Stomach (tissue), 19 donors: ENCODE measurements at places on chromosomes 1 and 21.
A peak's percentile ranks its signal among the peaks of the same experiment; 100 is the strongest.

DNA sequence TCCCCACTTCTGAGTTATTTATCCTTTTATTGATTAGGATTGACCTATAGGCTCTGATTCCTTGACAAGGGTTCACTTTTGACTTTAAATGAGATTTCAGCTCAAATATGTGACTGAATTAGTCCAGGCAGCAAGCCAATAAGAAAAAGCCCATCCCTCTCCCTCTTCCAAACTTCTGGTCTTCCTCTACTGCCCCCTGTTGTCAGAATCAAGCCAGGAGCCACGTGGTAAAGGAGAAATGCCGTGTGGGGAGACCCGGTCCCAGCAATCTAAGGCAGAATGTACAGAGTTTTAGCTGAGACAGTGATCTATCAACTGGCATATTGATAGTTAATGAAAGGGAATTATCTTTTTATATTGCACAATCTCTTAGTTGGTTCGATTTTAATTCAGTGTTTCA is 5.2 kb downstream of the ADAMTS5 start:
- peak overlapping the region; percentile 29 for H3K4me3 ChIP-seq
- no peaks in the 10 kb centered on the region for H3K4me1 ChIP-seq
- H3K36me3 ChIP-seq = no peaks in the 10 kb centered on the region
- peaks cover 27% of the 10 kb centered on the region for H3K27me3 ChIP-seq
- no peak overlapping the region for H3K27ac ChIP-seq

DNA sequence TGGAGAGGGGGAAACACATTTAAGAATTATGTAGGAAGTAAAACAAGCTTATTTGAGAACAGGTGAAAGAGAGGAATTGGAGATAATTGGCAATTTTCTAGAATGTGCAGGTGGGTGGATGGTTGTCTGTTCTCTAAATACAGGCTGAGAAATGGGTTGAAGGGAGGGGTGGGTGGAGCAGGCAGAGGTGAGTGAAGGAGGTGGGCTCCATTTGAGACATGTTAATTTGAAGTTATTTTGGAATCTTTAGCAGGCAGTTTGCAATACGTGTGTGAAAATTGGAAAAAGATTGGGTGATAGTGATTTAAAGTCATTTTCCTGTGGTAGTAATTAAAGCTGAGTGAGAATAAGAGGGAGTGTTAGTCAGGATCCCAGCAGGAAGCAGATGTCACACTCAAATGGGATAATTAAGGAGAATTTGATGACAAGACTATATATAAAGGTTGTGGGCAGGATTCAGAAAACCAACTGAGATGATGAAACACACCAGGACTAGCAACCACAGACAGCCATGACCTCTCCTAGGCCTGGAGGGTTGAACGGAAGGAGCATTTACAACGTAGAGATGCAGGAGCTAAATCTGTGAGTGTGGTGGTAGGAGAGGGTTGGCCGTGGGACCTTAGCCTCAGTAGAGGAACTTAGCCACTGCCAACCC is 40.6 kb downstream of the CHRM3 start:
- H3K27me3 ChIP-seq = no peaks in the 10 kb centered on the region
- no peak overlapping the region for H3K4me3 ChIP-seq
- H3K36me3 ChIP-seq = no peaks in the 10 kb centered on the region
- no peak overlapping the region for H3K27ac ChIP-seq
- DNase-seq = no peak
- no peaks in the 10 kb centered on the region for H3K4me1 ChIP-seq

DNA sequence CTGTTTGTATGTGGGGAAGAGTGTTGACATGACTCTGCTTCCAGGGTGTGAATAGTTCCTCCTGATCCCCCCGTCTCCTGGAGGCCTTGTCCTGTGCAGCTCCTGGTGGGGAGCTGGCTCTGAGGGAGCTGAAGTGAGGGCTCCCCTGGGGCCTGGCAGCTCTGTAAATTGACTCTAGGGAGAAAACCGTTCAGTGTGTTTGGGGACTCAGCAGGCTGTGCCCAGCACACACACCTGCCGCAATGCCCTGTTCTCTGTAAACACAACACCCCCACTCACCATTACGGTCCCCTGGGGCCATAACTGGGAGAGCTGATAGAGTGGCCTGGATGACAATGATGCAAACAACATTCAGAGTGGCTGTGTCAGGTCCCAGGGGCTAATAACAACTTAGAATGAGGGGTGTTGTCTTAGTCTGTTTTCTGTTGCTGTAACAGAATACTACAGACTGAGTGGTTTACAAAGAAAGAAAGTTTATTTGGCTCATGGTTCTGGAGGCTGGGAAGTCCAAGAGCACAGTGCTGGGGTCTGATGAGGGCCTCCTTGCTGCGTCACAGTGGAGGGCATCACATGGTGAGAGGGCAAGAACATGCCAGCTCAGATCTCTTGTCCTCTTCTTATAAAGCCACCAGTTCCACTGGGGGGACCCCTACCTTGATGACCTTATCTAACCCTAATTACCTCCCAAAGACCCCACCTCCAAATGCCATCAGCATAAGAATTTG is 15.3 kb downstream of the ADORA1 start:
- no peaks in the 10 kb centered on the region for H3K36me3 ChIP-seq

DNA sequence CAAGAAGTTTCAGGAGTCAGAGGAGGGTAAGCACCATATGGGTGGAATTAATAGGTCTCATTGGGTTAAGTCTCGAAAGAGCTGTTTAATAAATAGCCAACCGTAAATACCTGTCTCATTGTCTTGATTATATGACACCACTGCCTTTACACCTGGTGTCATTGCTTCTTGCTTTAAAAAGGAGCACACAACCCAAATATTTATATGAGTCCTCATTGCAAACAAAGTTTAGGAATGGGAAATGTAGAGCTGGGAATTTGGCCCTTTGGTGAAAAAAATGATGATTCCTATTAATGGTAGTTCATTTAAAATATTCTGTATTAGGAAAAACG is 2.1 kb downstream of the BACH1 start:
- H3K27me3 ChIP-seq = no peaks in the 10 kb centered on the region
- peaks cover 69% of the 10 kb centered on the region for H3K4me1 ChIP-seq
- no peaks in the 10 kb centered on the region for H3K36me3 ChIP-seq

- H3K4me1 ChIP-seq = no peaks in the 10 kb centered on the region
- H3K36me3 ChIP-seq = peaks cover 98% of the 10 kb centered on the region
- no peak overlapping the region for H3K4me3 ChIP-seq
Observed at GRCh38 chr1:39328095-39328494, 123.6 kb downstream of the MACF1 start.

DNA sequence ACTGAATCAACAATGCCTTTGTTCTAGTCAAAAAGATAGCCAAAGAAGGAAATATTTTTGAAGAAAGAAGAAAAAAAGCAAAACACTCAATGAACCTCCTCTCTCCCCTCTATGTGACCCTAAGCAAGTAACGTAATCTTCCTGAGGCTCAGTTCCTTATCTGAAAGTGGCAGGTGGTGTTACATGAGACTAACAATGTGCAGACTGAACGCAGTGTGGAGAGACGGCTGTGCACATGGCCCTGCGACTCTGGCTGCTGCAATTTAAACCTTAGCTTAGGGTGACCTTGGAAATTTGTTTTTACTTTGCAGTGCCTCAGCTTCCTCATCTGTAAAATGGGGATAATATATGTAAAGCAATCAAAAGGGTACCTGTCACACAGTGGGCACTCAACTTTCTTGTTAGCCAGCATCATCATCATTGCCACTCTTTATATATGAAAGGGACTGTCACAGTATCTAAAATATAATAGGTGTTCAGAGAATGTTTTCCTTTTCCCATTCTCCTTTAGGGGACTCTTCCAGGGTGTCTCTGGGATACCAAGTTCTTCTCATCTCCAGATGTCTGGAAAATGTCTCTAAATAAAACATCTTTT is 100.1 kb upstream of the JUN start:
- H3K36me3 ChIP-seq = no peaks in the 10 kb centered on the region
- DNase-seq = peak; percentile 74
- H3K27ac ChIP-seq = peak overlapping the region; percentile 88
- peaks cover 59% of the 10 kb centered on the region for H3K4me1 ChIP-seq

GRCh38 chr1:33727310-33727709 is 136.6 kb upstream of the HMGB4 start:
- DNase-seq = no peak
- no peak overlapping the region for H3K27ac ChIP-seq
- H3K4me1 ChIP-seq = no peaks in the 10 kb centered on the region
- H3K36me3 ChIP-seq = no peaks in the 10 kb centered on the region
- H3K27me3 ChIP-seq = no peaks in the 10 kb centered on the region
- H3K4me3 ChIP-seq = no peak overlapping the region

DNA sequence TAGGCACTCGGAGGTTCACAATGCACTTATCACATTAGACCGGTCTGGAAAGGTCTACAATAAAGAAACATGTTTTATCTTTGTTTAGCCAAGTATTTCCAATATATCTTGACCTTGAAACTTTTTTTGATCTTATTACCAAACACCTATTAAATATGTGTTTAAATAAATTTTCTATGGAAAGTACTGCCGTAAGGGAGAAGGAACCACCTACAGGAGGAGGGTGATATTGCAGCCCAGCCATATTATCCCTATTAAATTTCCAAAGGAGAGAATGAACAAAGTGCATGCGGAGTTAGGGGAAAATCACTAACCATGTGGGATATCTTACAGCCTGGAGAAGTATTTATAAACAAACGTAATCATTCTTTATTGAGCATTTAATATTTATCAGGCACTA is 14.5 kb downstream of the BRINP2 start:
- H3K4me1 ChIP-seq = peaks cover 11% of the 10 kb centered on the region
- no peaks in the 10 kb centered on the region for H3K27me3 ChIP-seq
- no peaks in the 10 kb centered on the region for H3K36me3 ChIP-seq
- H3K27ac ChIP-seq = no peak overlapping the region
- H3K4me3 ChIP-seq = no peak overlapping the region

DNA sequence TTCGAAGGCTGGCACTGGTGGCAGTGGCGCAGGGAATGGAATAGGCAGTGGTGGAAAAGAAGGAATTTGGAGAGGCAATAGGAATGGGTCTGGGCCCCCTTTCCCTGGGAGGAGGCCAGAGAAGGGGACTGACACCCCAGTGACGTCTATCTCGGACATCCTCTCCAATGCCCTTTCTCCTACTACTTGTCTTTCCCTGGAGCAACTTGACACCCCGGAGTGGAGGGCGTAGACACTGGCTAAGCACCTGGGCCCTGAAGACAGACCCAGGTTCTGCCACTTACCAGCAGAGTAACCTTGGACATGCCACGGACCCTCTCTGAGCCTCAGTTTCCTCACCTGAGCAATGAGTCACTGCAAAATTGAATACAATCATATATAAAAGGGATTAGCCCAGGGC is 86.8 kb downstream of the CAMK2N1 start:
- H3K4me1 ChIP-seq = no peaks in the 10 kb centered on the region
- no peak for DNase-seq
- H3K27ac ChIP-seq = no peak overlapping the region
- no peaks in the 10 kb centered on the region for H3K36me3 ChIP-seq
- H3K27me3 ChIP-seq = peaks cover 24% of the 10 kb centered on the region

- no peaks in the 10 kb centered on the region for H3K27me3 ChIP-seq
- no peaks in the 10 kb centered on the region for H3K36me3 ChIP-seq
- H3K27ac ChIP-seq = no peak overlapping the region
Observed at GRCh38 chr1:71339238-71339637, 258.4 kb upstream of the ZRANB2 start.

- no peak for DNase-seq
- peaks cover 71% of the 10 kb centered on the region for H3K4me1 ChIP-seq
- no peaks in the 10 kb centered on the region for H3K27me3 ChIP-seq
- no peak overlapping the region for H3K4me3 ChIP-seq
- no peaks in the 10 kb centered on the region for H3K36me3 ChIP-seq
Observed at GRCh38 chr1:167645625-167646414, 15.8 kb downstream of the RCSD1 start.

DNA sequence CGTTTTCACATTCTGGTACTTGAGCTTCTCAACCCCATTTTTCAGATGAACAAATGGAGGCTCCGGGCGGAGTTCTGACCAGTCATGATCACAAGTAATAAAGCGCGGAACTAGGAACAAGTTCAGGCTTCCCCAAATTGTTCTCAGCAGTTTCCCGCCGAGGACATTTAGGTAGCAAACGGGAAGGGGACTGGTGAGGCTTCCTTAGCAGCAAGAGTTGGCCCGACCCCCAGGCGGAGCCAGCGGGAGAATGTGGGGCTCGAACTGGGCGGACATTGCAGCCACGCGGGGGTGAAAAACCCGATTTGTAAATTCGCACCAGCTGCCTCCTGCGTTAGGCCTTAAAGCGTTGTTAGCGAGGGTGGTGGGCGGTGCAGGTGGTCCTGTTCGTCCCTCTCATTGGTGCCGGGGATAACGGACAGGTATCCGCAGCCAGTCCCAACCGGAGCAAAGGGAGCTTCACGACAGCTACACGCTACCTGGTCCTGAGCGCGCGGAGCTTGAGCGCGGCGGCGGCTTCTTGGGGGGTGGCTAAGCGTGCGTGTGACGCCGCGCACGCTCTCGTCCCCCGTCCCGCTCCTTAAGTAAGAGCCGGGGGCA is 15.3 kb downstream of the SEMA6C start:
- peak overlapping the region; percentile 52 for H3K27ac ChIP-seq
- H3K4me3 ChIP-seq = peak overlapping the region; percentile 47
- H3K36me3 ChIP-seq = no peaks in the 10 kb centered on the region
- DNase-seq = peak; percentile 71
- peaks cover 22% of the 10 kb centered on the region for H3K27me3 ChIP-seq
- peaks cover 29% of the 10 kb centered on the region for H3K4me1 ChIP-seq

DNA sequence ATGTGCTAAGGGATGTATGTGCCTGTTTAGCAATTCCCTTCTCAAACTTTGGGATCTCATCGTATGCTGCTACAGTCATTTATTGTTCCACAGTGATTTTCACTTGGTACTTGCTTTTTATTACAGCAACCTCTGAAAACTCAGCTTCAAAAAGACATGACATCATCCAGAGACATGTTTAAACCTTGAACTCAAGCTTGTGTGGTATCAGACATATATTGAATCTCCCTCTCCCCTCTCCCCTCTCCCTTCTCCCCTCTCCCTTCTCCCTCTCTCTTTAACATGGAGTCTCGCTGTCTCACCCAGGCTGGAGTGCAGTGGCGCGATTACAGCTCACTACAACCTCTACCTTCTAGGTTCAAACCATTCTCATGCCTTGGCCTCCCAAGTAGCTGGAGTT is 19.5 kb upstream of the TUT4 start:
- no peak for DNase-seq
- H3K27me3 ChIP-seq = no peaks in the 10 kb centered on the region
- H3K27ac ChIP-seq = no peak overlapping the region
- no peaks in the 10 kb centered on the region for H3K4me1 ChIP-seq
- no peak overlapping the region for H3K4me3 ChIP-seq

DNA sequence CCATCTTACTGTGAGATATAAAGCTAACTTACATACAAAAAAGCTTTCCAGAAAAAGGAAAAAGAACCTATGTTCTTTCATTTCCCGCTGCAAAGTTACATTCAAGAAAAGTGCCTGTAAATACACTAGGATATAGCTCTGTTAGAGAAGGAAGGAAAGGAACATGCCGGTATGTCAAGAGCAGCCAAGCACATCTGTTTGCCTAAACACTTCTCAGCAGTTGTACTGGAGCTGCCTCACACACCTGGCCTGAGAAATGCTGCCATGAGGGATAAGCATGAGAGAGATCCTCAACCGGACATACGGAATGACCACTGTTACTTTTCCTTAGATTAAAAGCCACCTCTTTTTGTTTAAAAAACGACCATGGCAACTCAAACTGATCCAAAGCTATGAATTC is 189.7 kb downstream of the RERE start:
- H3K27me3 ChIP-seq = no peaks in the 10 kb centered on the region
- no peak overlapping the region for H3K4me3 ChIP-seq
- no peak for DNase-seq
- no peak overlapping the region for H3K27ac ChIP-seq
- H3K4me1 ChIP-seq = peaks cover 25% of the 10 kb centered on the region

- H3K4me3 ChIP-seq = no peak overlapping the region
- peaks cover 6% of the 10 kb centered on the region for H3K4me1 ChIP-seq
- no peaks in the 10 kb centered on the region for H3K36me3 ChIP-seq
- no peak overlapping the region for H3K27ac ChIP-seq
- H3K27me3 ChIP-seq = no peaks in the 10 kb centered on the region
Observed at GRCh38 chr1:56436296-56436695, 143.1 kb downstream of the PLPP3 start.
